SW 1271 (cell line): ENCODE measurements at places on chromosomes 4 and X.
A peak's percentile ranks its signal among the peaks of the same experiment; 100 is the strongest.

GRCh38 chr4:129131343-129131742, 35.4 kb downstream of the C4orf33 start:
- no peak for DNase-seq

DNA sequence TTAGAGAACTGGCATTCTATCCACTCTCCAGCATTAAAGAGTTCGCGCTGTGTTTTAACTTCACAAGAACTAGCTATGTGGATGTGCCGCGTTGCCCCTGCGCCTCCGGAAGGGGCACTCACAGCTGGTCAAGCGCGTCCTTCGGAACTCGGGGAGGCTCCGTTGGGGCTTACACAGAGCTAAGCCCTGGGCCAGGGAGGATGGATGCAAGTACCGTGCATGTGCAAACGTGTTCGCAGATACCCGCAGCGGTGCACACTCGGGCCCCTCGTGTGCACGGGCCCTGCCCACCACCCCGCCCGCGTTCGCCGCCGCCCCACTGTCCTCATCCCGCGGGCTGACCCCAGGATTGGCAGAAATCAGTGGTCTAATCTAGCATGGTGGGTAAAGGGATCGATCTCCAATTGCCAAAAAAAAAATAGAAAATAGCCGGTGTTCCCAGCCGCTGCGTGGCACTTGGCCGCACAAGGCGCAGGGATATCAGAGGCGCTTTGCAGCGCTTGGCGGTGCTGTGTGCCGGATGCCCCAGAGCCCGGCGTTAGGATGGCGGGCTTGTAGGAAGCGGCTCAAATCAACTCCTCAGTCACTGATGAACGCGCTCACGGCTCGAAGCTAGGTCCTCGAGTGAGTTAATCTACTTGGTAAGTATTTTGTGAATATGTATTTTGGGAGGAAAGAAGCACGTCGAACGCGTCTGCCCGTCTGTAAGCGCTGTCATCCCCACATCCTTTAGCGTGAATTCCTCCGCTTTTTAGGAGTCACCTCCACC, 989 bp upstream of the PCDH10 start:
- DNase-seq = peak; percentile 15

GRCh38 chr4:88008743-88009171, 1.3 kb downstream of the PKD2 start:
- no peak for DNase-seq

DNA sequence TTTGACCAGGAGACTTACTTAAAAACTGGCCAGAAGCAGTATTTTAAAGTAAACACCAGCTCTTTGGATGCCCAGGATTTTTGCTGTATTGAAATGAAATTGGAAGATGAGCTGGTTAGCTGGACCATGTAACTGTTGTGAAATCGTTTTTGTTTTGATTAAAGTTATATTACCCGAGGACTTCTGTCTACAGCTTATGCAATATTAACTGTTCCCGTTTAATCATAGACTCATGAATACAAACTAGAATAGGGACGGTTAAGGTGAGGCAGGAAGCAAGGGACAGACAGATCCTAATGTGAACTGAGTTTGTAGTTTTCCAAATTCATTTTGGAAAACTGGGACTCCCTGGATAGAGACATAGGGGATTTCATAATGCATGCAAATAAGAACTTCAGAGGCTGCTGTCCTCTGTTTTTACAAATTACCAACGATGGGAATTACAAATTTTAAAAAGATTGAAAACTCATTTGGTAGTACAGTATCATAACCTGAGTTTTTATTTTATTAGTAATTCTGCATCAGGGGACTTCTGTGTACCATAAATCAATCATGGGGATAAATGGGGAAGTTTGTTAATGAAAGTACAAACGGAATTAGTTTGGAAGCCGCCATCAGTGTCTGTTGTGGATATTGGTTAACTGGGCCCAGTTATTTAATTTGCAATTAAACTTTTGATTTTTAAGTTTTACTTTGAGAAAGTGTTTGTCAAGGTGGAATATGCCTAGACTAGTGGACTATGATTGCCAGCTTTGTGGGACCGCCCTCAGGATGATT, 304.4 kb downstream of the AFF2 start:
- no peak for DNase-seq

DNA sequence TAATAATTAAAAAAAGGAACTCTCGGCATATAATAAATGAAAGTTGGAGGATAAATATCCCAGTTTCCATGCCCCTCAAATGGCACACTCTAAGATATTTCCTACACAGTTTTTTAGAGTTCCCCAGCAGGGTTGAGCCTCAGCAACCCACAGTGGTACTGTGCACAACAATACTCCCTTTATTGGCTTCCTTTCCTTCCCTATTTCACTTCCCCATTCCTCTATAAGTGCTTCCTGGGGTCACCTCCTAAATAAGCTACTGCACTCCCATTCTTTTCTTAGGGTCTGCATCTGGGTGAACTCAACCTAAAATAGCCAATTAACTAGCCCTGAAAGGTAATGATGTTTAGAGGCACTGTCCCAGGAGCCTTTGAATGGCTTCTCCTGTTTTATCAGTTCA, 76.4 kb upstream of the NHS start:
- no peak for DNase-seq

GRCh38 chr4:143307531-143307930, 29.1 kb upstream of the GAB1 start:
- no peak for DNase-seq

GRCh38 chr4:61628727-61629126, 428.6 kb downstream of the ADGRL3 start:
- no peak for DNase-seq

- no peak for DNase-seq
Measured at GRCh38 chr4:54941994-54942552, 183.3 kb downstream of the KDR start.
